ENCODE measurements at places on chromosomes 12 and 14.

DNA sequence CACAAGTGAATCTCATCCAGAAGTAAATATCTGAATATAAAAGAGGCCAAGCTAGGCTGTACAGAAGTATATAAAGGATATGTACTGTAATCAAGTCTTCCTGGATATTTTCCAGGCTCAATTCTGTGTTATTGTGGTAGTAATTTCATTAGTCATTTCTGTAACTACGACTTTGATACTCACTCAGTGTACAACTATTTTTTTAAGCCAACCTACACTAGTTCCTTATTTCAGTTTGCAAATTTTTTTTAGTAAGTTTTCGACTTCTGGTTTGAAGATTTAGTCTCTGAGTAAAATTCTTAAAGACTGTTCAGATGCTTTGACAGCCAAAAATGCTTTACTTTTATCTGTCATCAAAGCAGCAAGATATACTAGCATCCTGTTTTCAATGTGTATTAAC, 130.8 kb downstream of the CAPZA3 start:
- DNase-seq, result no peak

DNA sequence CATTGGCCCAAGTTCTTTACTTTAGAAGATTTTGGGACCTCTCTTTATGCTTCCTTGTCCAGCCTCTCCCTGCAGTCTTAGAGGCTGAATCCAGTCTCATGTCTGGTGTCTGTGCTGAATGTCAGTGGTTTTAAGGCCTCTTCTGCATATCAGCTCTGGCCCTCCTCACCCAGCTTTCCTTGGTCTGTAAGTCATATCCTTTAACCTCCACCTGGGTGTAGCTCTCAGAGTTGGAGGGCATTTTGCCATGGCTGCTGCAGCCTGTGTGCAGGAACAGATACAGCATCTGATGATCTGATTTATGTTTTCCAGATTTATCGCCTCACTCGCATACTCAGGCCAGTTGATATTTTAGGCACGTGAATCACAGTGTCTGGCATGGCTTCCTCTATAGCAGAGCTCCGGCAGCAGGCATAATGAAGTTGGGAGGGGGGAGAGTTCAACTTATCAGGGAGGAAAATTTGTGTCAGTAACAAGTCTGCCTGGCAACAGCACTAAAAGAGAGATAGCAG, 335.0 kb downstream of the PCNX1 start:
- no peak for DNase-seq

DNA sequence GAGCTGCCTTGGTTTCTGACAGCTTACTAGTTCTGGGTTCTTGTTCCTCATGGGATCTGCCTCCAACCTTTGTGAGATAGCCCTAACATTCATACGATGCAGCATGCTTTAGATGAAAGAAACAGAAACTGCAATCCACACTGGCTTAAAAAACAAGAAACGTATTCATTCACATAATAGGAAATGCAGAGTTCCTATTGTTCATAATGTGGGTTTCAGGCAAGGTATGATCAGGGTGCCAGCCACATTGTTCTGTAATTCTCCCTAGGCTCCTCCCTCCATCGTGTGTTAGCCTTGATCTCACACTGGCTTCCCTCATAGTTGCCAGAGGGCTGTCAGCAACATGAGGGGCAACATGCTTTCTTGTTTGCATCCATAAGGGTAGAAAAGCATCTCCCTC, 2.7 kb upstream of the CCDC63 start:
- DNase-seq, result no peak

DNA sequence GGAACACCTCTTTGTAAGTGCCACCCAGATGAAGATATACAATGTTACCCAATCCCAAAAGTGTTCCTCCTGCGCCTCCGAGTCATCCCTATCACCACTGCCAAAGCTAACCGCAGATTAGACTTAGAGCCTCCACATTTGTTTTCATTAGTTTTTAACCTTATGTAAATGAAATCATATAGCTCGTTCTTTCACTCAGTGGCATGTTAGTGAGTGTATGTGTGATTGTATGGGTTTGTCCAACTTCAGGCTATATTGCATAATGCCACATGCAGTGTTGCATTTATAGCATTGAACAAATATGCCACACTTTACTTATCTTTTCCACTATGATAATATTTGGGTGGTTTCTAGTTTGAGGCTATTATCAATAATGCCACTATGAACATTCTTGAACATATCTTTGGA, 18.0 kb downstream of the MAP1LC3B2 start:
- no peak for DNase-seq

DNA sequence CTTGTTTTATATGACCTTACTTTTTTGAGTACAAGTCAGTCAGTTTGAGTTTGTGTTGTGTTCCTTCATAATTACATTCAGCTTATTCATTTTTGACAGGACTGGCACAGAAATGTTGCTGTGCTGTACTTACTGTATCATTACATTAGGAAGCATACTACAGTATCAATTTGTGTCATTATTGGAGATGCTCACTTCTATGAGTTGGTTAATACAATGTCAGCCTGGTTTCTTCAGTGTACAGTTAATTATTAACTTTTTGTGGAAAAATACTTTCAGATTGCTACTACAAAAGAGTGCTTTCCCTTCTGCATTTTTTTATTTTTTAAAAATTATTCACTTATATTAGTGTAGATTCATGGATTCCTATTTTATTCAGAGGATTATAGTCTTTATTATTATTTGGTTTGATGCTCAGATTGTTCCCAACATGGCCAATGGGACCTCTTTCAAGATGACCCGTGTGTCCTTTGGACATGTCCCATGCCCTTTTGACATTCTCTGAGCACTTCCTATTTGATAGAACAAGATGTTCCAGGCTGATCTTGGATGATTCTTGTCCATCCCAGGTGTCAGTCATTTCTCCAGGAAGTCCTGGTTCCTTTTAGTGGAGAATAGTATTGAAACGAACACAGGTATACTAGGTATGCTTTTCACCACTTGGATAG, 66.6 kb downstream of the MON2 start:
- no peak for DNase-seq

DNA sequence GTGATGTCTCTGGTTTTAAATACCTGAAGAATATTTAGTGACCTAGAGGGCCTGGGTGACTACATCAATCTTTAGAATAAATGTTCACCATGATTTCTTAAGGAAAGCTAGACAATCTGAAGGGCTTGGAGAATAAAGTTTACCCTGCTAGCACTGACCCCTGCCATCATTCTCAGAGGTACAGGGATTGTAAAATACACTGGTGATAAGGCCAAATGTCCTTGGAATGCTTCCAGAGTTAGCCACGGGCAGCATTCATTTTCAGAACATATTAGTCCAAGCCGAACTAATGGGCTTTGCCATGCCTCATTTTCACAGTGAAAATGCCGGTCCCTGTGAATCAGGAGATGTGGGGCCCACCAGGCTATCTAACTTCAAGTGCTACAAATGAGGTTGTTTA, 1381.7 kb upstream of the SEL1L start:
- no peak for DNase-seq

- peak; percentile 98 for DNase-seq
Measured at GRCh38 chr14:99564256-99564925, 39.6 kb downstream of the CCDC85C start.

- DNase-seq, result peak; percentile 22
Measured at GRCh38 chr12:121781484-121781997, 11.9 kb downstream of the RHOF start.

DNA sequence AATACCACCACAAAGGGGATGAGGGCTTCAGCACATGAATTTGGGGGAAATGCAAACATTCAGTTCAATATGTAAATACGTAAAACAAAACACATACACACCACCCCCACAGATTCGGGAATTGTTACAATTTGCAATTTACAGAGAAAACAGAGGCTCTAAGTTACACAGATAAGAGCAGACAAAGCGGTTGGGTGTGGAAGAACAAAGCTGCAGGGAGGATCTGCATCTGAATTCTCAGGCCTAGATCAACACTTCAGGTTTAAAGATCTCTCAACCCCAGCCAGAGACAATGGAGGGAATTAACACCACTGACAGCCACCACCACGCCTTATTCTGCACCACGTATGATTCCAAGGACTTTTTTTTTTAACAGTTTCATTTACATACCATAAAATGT, 375.5 kb downstream of the BCL11B start:
- no peak for DNase-seq

GRCh38 chr12:95681210-95681765, 109.3 kb downstream of the NTN4 start:
- no peak for DNase-seq

DNA sequence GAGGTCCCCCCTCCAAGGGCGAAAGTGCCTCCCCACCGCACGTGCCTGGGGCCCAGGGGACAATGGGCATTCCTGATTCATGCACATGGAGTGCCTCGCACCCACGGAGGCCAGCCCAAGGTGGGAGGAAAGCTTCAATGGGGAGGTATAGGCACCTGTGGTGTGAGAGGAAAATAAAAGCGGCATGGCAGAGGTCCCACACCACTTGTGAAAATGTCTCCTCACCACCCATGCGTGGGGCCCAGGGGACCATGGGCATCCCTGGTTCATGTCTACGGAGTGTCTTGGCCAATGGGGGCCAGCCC, 384.7 kb downstream of the ALG10 start:
- DNase-seq, result no peak
